AG08395 (cell line): ENCODE measurements at places on chromosomes 4 and X.
A peak's percentile ranks its signal among the peaks of the same experiment; 100 is the strongest.

- no peak for DNase-seq
Observed at GRCh38 chr4:96598465-96598864, 758.6 kb downstream of the PDHA2 start.

GRCh38 chr4:8251110-8251883 lies 18.3 kb upstream of the HTRA3 start:
- no peak for DNase-seq

DNA sequence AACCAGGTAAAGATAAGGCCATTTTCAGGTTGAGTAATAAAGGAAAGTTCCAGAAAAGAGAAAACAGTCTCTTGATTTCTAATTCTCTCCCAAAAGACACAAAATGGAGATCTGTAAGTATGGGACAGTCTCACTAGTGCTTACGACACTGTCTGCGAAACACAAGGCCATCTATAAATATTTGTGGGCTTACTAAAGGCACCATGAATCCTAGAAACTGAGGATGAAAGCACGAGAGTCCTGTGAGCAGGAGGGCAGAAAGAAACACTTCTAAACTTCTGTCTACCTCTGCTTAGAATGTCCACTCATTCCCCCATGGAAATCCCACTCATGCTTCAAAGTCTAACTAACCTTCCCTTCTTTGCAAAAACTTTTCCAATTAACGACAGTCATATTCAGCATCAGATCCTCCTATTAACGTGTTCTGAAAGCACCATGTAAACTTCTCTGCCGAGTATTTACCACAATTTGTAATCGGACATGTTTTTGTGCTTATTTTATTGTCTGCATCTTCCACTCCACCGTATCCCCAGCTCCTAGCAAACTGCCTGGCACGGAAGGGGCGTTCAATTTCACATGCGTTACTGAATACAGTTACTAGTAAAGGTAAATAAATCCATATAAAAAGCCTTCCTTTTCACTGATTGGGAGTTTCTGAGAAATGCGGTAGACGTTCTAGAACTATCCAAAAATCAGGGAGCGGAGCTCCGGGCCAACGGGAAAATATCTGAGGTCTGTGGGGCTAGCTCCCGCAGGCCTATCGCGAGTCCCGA lies 665 bp downstream of the PSMD10 start:
- peak; percentile 9 for DNase-seq

- peak; percentile 62 for DNase-seq
Observed at GRCh38 chrX:48531358-48531959, 8.1 kb upstream of the TBC1D25 start.

DNA sequence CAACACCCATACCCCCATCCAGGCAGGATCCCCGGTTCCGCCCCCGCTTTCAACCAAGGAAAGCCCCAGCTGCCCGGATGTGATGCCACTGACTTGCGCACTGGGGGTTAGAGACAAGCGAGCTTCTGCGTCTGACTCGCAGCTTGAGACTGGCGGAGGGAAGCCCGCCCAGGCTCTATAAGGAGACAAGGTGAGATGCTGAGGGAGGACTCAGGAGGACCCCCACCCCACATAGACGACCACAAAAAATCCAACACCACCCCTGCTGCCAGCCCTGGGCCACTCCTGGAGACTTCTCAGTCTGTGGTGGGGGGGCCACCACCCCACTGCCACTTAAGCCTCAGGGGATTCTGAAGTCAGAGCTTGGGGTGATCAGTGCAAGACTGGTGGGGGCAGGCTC lies at the start of gene MAGEA4:
TSS of gene MAGEA4 (plus strand) at position 110 of the 400 bp plus-strand sequence. CDS start 10,776 bp downstream, outside the sequence.
- no peak for DNase-seq

- no peak for DNase-seq
Observed at GRCh38 chr4:169941141-169941540, 85.1 kb downstream of the MFAP3L start.
